Posterior cingulate gyrus (tissue), 11 donors: ENCODE measurements at places on chromosomes 5 and 9.

DNA sequence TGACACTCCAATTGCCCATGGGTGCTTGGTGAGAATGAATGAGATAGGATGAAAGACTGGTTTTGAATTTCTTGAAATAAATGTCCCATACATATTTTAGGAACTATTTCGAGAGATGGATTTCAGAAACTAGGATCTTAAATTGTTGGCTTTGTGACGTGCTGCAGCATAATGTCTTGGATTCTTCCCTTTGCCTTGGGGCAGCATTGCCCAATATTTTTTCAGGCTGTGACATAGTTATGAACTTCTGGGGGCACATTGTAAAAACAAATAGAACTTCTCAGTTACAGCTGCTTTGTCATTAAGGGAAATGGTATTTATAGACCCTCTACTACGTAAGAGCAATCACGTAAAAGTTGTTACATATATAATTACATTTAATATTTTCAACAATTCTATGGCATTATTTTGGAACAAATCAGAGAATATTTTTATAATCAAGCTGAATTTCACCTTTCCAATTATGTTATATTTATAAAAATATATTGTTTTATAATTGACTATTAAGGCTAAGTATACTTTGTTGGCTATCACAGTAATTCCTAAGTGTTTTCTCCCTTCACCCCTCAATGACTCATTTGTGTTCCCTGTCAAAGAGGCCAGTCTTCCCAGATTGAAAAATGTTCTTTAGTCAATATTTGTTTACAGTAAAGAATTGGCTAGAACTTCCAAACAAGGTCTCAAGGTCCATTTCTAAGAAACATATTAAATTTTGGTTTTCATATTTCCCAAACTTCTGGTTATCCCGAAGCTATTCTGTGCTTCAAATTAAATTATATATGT lies 1388.3 kb upstream of the ACO1 start:
- DNase-seq = no peak

- no peak for DNase-seq
These were observed 41.8 kb downstream of the FYB1 start for GRCh38 chr5:39177631-39177964.

DNA sequence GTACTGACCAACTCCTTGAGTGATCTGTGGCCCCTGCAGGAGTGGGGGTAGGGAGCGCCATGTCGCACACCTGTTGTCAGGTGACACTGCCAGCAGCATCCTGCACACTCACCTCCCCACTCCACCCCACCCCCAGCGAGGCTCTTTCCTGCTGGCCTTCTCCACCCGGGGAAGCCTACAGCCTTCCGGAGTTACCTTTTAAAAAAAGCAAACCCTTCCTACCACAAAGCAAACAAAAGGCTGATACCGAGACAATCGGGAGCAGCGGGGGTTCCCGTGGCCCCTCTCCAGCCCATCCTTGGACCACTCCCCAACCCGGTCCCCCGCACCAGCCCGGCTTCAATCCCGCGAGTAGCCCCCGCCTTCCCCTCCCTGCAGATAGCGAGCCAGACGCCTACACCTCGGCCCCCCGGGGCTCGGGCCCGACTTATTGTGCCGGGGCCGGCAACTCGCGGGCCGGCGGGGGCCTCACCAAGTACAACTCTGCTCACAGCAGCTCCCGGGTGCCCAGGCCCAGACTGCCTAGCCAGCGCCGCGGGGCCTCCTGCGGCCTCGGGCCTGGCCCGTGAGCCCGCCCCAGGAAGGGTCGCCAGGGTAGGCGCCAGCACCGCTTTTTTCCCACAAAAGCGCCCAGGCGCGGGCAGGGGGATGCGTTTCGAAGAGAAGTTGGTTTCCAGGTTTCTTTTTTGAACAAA lies 724 bp downstream of the MACROH2A1 start:
- DNase-seq = no peak

GRCh38 chr9:125884218-125884595 lies 137.0 kb downstream of the PBX3 start:
- DNase-seq = no peak

- no peak for DNase-seq
These were observed 4.1 kb upstream of the PDGFRB start for GRCh38 chr5:150159741-150160179.

DNA sequence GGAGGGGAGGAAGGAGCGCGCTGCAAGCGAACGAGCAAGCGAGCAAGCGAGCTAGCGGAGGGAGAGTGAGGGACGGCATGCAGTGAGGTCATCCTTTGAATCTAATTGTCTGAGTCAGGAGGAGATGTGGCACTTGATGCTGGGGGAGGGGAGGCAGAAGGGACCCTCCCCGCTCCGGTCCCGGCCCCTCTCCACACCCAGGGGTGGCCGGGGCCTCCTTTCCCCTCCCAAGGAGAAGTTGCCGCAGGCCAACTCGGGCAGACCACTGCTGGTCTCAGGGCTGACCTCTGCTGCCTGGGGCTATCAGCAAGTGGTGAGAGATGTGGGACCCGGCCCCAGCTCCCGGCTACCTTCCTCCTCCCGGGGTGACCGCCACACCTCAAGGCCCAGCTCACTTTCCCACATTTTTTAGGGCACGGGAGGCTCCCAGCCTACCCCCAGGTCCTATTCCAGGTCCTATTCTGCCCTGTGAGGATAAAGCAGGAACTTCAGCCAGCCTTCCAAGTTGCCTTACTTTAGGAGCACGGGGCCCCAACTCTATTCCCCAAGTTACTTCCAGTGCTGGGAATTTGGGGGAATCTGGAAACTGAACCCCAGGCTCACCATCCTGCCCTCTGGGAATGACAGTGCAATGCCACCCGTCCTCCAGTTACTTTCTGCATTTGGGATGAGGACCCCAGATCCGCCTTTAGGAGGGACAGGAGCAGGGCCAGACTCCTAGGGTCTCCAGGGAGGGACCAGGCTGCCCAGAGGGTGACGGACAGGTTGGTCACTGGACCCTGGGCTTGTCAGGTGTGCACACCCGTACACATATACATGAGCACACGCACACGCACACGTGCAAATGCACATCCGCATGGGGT lies 11.1 kb downstream of the CNTFR start:
- DNase-seq = no peak

GRCh38 chr5:21219966-21220365 lies 1232.0 kb upstream of the CDH18 start:
- no peak for DNase-seq

DNA sequence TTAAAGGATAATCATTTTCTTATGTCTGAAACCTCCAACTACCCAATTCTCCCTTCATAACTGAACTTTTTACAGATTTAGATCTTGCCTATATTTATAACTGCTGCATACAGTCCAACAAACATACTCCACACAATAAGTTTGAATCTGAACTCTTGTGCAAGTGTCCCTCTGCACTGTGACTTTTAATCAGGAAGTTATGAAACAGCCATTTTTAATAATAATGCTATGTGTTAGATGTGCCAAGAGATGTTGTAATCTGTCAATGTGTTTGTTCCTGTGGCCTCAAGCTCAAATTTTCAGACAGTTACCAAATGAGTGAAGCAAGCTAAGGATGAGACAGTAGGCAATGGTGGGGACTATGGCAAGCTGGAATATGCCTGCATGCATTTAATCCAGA lies 57.6 kb upstream of the MTAP start:
- no peak for DNase-seq

- DNase-seq = peak; percentile 69
These were observed 206.9 kb downstream of the GABBR2 start for GRCh38 chr9:98501819-98502218.

DNA sequence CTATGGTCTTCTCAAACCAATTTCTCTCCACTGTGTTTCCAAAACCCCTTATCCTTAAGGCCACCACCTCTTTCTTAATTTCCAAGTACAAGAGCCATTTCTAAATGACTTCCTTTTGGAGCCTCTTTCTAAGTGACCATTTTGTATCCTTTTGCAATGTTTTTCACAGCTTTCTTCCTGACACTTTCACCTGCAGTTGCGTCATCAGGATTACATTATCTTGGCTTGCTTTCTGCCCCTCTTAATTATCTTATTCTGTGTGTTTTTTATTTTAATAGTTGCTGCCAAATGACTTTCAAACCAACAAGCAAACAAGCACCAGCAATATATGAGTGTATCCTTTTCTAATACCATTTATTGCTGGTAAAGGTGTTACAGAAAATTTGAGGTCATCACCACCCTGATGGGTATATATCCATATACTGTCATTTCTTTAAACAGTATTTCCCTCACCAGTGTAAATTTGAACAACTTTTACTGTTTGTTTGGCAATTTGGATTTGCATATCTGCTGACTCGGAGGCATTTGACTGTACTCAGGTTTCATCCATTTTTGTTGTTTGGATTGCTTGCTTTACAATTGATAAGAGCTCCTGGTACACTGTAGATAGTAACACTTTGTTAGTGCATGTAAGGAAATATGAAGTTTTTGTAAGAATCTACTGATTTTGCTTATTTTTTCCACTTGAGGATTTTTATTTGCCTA lies 5.4 kb upstream of the ANXA1 start:
- DNase-seq = no peak

DNA sequence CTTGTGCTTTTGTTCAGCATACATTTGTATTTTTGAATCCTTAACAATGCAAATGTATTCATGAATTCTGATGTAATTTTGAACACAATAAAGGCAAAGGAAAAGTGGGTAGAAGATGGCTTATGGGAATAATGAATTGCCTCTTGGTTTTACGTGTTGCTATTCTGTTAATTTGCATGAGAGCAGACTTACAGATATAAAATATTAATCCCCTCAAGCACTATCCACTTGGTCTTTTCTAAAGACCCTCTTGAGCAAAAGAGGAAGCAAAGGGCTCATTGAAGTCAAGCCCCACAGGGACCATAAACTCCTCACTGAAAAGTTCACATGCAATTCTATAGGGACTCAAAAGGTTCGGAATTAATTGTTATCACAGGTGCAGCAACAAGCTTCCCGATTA lies 51.9 kb downstream of the OSTF1 start:
- no peak for DNase-seq

- DNase-seq = no peak
These were observed 100.4 kb upstream of the LARP1 start for GRCh38 chr5:154654486-154655371.

DNA sequence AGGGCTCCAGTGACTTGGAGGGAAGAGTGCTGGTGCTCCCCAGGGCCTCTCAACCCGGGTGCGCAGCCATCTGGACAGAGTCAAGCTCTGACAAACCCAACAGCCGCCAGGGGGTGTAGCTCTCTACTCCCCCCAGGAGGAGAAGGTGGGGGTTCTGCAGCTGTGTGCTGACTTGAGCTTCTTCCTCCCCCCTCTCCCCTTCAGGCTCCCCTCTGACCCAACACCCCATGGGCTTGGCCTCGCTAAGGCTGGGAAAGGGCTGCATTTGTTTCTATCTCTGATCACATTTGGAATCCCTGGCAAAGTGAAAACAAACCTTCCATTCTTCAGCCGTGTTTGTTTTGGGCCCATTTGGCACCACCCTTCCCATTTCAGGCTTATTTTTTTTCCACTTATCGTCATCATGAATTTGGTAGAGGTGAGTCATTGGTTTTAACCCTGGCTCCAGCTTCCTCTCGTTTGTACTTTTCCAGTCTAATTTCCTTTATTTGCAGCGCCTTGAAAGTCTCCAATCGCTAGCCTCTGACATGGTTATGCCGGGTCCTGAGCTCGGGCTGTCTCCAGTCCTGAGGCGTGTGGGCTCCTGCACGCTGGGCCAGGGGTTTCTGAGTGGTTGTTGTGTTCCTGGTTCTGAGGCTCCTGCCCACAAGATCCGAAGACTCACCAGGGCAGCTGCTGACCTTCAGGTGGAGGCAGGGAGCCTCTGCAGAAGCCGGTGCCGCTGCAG lies 36.1 kb downstream of the DAP start:
- DNase-seq = peak; percentile 85

GRCh38 chr5:160198841-160199409 lies 30.4 kb upstream of the FABP6 start:
- DNase-seq = no peak

DNA sequence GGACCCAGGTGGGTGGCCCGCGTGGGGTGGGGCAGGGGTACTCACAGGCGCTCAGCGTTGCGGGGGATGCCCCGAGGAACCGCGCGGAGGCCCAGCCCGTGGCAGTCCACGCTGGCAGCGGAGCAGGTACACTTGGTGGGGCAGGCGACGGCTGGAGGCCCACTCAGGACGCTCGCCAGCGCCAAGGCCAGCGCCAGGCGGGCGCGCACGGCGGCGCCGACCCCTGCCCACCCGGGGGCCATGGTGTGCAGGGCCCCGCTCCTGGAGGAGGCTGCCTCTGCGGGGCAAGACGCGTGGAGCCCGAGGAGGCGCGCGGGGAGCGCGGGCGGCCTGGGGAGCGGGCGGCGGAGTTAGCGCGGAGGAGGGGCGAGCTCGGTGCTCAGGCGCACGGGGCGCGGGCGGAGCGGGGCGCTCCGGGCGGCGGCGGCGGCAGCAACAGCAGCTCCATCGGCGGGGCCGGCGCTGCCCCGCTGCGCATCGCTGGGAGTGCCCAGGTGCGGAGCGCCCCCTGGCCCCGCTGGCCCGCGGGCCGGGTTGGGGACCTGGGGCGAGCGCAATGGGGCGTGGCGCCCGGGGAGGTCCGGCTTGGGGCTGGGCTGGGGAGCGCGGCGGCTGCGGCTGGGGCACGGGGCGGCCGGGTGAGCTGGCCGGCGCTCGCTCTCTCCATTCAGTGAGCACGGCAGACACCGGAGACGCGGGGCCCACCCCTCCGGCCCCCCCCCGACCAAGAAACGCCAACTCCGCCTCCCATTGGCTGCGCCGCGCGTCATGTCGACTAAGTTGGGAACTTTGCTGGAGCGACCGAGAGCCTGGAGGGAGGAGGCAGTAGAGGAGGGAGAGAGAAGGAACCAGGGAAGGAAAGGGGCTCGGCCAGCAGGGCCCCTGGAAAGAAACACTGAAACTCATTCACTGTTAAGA lies at the start of gene SLIT3:
Gene SLIT3, minus strand, starts transcription at position 672 of the 918 bp plus-strand sequence. Its CDS starts 430 bp downstream, at position 242.
- DNase-seq = no peak

- DNase-seq = no peak
These were observed 39.0 kb upstream of the FAT2 start for GRCh38 chr5:151630088-151630487.

DNA sequence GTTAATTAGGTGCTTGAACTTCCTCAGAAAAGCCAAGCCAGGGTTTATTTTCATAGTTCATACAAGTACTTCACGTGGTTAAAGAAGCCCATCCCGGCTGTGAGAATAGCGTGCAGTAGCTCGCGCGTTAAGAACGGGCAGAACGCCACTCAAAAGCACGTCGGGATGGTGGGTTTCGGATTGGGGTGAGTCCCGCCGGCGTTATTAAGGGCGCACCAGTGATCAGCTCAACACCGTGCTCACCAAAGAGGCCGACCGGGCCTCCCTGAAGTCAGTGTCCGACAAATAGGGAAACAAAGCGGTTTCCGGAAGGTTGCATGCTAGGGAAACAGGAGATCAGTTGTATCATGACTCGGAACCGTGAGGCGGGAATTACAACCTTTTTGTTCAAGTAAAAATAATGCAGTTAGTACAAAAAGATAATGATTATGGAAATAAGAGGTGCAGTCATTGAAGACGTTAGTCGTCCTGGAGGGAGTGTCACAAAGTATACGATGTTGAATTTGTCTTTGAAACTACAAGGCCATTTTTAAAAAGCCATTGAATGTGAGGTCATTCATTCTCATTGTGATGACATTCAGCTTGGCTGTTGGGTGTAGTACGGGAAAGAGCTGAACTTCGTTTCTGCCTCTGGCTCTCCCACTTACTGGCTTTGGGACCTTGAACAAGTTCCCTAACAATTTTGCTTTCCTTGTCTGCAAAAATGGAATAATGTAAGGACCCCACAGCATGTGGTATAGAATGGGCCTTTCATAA lies 992 bp downstream of the SETD9 start:
- DNase-seq = peak; percentile 8

- DNase-seq = no peak
These were observed 94.2 kb upstream of the CTNND2 start for GRCh38 chr5:11998397-11998796.

- DNase-seq = no peak
These were observed 2.5 kb upstream of the YTHDC2 start for GRCh38 chr5:113510836-113511451.
